Suppressor macrophage treated with lipopolysaccharide for 1 hour (primary cell): ENCODE measurements at places on chromosomes 12 and 14.

- DNase-seq, result no peak
Observed at GRCh38 chr12:38713294-38713693, 192.1 kb downstream of the CPNE8 start.

GRCh38 chr12:37543131-37543965 lies 773.2 kb upstream of the ALG10B start:
- DNase-seq, result no peak

GRCh38 chr14:100488057-100488456 lies 99.2 kb downstream of the BEGAIN start:
- DNase-seq, result no peak

DNA sequence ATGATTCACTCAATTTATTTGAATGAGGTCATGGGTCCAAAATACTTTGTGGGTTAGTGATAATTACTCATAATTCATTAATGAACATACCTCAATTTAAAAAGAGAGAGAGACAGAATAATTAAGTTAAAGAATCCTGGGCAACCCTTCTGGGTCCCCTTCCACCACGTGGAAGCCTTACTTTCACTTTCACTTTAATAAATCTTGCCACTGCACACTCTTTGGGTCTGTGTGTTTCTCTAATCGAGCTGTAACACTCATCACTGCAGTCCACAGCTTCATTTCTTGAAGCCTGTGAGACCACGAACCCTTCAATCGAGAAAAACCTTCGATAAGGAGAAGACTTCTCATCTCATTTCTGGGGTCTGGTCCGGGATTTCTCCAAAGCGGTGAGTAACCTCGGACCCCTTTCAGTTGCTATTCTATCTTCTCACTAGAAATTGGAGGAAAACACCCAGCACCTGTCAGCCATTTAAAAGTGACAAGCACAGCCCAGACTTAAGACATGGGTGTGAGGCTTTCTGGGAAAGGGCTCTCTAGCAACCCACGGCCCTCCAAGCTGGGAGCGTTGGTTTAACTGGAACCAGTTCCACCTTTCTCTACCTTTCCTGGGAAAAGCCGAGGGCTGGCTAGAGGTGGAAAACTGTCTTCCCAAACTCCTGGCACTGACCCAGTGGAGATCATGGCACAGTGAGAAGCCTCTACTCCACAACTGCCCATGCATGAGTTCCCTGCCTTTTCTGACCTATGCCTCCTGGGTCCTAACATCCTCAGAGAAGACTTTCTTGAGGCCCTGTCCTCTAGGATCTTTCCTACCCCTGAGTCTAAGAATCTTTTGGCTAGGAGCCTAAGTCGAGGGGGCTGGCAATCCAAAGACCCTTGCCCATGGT lies 148.8 kb upstream of the ATF7IP start:
- peak; percentile 29 for DNase-seq

DNA sequence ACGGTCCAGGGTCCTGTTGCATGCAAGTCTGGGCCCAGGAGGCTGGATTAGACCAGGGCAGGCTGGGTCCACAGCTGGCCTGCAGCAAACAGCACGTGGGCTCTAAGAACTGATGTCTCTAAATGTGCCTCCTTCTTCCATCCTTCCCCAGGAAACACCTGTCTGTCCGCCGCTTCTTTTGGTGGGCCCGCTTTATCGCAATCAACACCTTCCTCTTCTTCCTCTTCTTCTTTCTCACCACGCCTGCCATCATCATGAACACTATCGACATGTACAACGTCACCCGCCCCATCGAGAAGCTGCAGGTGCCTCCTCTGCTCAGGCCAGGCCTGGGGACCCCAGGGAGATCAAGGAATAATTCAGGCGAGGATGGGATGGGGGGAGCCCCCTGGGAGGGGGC lies 28.3 kb downstream of the NGB start:
- DNase-seq, result no peak

- no peak for DNase-seq
Observed at GRCh38 chr12:71128191-71128788, 29.5 kb downstream of the TSPAN8 start.

DNA sequence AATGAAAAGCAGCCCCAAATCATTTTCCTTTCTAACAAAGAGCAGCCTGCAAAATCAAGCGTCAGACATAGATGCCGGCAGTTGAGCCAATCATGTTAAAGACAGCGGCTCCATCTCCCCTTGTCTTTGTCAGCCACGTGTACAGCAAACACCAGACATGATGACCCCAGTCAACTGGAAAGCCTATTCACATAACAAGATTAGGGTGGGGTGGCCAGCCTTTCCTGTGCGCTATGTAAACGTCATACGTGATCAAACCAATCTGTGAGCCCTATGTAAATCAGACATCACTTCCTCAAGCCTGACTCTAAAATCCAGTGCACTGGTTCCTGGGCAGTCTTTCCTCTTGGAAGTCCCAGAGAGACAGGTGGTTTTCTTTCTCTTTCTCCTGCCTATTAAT lies 9.9 kb upstream of the FICD start:
- DNase-seq, result no peak

DNA sequence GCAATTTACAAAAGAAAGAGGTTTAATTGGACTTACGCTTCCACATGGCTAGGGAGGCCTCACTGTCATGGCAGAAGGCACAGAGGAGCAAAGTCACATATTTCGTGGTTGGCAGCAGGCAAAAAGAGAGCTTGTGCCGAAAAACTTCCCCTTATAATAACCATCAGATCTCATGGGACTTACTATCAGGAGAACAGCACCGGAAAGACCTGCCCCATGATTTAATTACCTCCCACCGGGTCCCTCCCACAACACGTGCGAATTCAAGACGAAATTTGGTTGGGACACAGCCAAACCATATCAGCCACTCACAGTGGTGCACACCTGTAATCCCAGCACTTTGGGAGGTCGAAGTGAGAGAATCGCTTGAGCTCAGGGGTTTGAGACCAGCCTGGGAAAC lies 68.5 kb downstream of the FBXL14 start:
- DNase-seq, result no peak

DNA sequence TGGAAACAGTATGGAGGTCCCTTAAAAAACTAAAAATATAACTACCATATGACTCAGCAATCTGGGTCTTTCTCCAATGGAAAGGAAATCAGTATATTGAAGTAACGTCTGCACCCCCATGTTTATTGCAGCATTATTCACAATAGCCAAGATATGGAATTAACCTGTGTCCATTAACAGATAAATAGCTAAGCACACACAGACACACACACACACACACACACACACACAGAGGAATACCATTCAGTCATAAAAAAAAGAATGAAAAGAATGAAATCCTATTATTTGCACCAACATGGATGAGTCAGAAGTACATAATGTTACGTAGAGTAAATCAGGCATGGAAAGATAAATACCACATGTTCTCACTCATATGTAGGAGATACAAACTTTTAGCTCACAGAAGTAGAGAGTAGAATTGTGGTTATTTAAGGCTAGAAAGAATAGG lies 4.7 kb downstream of the KLRK1 start:
- no peak for DNase-seq

DNA sequence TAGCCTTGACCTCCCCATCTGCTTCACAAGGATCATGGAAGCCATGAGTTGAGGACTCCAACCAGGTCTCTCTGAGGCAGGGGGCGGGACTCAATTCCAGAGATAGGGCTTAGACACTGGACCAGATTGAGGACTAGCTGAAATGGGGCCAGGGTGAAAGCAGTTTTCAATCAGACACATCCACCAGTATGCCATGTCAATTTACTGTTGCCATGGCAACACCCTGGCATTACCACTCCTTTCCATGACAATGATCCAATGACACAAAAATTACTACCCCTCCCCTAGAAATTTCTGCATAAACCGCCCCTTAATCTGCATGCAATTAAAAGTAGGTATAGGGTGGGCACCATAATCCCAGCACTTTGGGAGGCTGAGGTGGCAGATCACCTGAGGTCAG lies 18.6 kb upstream of the DCAF5 start:
- DNase-seq, result no peak

- no peak for DNase-seq
Observed at GRCh38 chr12:131085816-131086591, 132.3 kb downstream of the ADGRD1 start.

DNA sequence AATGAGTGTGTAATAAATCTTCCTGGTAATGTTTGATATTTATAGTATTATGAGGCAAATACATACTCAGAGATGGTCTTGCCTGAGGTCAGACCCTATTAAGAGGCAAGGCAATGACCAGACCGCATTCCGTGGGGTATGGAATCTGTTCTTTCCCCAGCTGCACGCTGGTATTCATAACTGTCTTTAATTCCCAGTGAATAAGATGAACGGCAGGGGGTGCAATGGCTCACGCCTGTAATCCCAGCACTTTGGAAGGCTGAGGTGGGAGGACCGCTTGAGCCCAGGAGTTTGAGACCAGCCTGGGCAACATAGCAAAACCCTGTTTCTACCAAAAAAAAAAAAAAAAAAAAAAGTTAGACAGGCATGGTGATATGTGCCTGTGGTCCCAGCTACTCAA lies 44.6 kb downstream of the ERO1A start:
- DNase-seq, result no peak

- DNase-seq, result peak; percentile 72
Observed at GRCh38 chr14:24243336-24243836, 963 bp upstream of the TINF2 start.
